ENCODE measurements at places on chromosomes 11 and 22.

- DNase-seq = no peak
These were observed 444 bp downstream of the CWF19L2 start for GRCh38 chr11:107457205-107457557.

DNA sequence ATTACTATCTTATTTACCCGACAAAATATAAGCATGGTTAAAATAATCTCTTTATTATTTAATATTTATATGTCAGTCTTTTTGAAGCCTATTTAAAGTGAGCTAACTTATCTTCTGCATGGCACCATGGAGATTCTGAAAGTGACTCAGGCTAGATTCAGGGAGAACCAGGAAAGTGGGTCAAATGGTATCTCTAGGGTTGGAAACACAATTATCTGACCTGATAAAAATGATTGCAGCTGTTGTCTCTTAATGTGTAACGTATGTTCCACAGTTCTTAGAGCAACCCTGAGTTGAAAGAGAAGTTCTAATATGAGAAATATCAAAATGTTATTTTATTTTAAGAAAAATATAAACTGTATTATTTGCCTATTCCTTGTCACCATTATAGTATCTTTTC, 143.1 kb upstream of the CARD18 start:
- DNase-seq = no peak

DNA sequence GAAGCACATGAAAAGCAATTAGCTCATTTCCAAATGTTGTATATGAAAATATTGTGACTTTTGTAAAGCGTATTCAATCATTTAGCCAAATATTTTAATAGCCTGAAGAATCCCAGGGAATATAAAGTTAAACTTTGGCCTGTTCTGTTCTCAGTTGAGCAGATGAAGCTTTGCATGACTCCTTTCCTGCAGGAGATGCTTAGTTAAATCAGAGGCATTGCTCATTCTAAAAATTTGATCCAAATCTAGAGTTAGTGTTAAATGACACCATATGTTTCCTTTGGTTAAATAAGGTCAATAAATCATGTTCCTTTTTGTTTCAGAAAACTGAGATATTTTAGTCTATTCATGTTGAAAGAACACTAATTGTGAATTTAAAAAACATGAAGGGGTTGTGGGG, 51.2 kb upstream of the BIRC3 start:
- DNase-seq = no peak

DNA sequence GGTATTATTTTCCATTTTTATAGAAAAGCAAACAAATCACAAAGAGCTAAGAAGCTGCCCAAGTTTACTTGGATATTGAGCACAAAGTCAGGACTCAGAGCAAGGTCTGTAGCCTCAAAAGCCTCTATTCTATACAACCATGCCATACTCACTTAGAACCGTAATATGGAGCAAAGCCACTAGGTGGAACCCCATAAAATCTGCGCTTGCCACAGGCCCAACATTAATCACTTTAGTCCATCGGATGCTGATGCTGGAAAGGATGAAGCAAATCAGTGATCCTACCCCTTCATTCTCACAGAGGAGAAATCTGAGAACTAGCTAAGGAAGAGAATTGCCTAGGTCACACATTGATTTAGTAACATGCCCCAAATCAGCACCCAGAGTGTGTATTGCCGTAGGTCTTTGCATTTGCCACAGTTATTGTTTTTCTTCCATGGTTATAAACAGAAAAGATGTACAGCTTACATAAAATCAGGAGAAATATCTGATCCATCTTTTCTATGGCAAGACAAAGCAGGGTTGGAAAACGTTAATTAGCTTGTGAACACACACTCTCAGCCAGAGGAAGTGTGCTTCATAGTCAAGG, 56.7 kb upstream of the RAB38 start:
- no peak for DNase-seq

DNA sequence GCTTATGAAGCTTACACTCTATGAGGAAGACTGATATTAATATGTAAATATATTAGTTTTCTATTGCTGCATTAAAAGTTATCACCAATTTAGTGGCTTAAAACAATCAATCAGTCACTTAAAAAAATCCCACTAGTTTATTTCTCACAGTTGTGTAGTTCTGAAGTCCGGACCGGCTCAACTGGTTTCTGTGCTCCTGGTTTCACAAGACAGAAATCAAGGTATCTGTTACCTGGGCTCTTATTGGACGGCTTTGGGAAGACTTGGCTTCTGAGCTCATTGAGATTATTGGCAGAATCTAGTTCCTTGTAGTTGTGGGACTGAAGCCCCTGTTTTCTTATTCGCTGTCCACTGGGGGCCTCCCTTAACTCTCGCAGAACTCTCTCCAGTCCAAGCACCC, 343.0 kb downstream of the RAB38 start:
- DNase-seq = no peak

GRCh38 chr11:65446446-65447277, 24.1 kb downstream of the NEAT1 start:
- DNase-seq = no peak

All from stimulated activated CD4-positive, alpha-beta T cell treated with anti-CD3 and anti-CD28 coated beads, Interleukin-4, amount 100 ng/mL, for 4 hours (primary cell).